Progenitor cell of endocrine pancreas (in vitro differentiated cells): ENCODE measurements at places on chromosomes 7 and 10. TPM values are rescaled to one million over a fixed set of nuclear protein-coding genes. Genes with fewer than 3 reads are reported as not detected.
A peak's percentile ranks its signal among the peaks of the same experiment; 100 is the strongest.

The IGFBP3 gene
- 8.6 and 10.3 TPM in 2 replicates for total RNA-seq

The MYH16 gene
- not detected in 2 replicates for total RNA-seq

The AASS gene
- 70.2 and 76.3 TPM in 2 replicates for total RNA-seq

The DYNC1I1 gene
- total RNA-seq, result 1.6 and 2.6 TPM in 2 replicates

DNA sequence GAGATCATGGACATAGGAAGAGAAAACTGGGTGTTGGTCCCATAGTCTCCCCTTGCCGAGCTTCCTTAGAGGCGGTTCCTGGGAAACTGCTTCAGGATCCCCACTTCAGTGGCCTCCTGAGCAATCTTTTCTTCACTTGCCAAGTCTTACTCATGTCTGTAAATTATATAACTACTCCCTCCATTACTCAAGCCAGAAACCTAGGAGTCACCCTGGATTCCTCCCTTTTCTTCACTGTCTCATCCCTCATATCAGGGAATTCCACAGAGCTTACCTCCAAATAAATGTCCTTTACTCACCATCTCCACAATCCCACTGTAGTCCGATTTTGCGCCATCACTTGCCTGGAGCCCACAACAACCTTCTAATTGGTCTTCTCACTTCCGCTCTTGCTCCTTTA lies 29.1 kb upstream of the TRUB1 start:
- no peak for DNase-seq
- no peak overlapping the region for H3K27ac ChIP-seq
- H3K4me1 ChIP-seq, result peaks cover 27% of the 10 kb centered on the region
- H3K27me3 ChIP-seq, result no peaks in the 10 kb centered on the region

- H3K36me3 ChIP-seq, result peaks cover 4% of the 10 kb centered on the region
- no peak overlapping the region for H3K27ac ChIP-seq
- H3K4me1 ChIP-seq, result peaks cover 3% of the 10 kb centered on the region
- H3K27me3 ChIP-seq, result no peaks in the 10 kb centered on the region
- no peak for DNase-seq
Measured at GRCh38 chr10:20944789-20945502, 47.8 kb upstream of the NEBL start.

DNA sequence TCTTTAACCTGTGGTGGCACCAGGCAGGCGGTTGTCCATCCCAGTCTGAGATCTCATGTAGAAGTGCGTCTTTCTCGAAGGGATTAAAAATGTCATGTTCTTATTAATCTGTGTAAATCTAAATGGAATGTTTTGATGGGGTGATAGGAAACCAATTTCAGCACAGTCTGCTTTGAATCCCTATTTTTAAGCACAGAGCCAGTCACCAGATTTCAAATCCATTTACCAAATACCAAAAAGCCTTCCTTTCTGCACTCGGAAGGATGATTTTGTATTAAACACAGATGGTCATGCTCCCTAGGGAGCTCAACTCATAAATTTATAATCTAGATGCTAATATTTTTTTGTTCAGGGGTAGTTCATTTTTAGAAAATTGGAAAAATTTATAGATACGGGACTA lies 160.6 kb upstream of the AOAH start:
- H3K27me3 ChIP-seq, result no peaks in the 10 kb centered on the region
- H3K27ac ChIP-seq, result no peak overlapping the region
- no peak overlapping the region for H3K4me3 ChIP-seq
- DNase-seq, result no peak
- peaks cover 26% of the 10 kb centered on the region for H3K4me1 ChIP-seq

DNA sequence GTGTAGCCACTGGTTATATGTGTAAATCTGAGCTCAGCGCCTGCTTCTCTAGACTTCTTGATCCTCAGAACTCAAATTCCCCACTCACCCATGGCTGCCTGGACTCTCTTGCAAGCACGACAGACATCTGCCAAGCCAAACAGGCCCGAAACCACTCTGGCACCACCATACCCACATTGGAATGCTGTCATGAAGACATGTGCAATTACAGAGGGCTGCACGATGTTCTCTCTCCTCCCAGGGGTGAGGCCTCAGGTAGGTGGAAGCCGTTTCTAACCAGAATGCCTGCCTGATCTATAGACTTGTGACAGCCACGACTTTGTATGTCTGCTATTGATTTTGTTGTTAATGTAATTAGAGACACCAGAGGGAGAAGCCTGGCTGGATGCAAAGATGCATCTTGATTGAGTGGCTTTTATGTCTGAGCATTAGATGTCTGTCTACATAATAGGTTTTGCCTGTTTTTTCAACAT lies 4.0 kb downstream of the BAMBI start:
- no peak for DNase-seq
- H3K27me3 ChIP-seq, result no peaks in the 10 kb centered on the region
- H3K27ac ChIP-seq, result peak overlapping the region; percentile 67

DNA sequence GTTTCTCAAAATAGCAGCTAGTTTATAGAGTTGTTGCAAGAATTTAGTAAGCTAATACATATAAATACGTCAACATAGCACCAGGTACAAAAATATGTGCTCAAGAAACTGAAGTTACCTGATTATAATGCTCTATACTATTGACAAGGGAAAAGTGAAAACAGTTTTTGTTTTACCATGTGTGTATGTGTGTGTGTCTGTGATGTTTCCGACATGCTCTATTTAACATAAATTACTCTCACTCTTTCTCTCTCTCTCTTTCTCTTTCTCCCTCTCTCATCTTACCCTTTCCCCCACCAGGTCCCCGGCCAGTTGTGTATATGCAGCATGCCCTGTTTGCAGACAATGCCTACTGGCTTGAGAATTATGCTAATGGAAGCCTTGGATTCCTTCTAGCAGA lies 4.3 kb downstream of the LIPN start:
- no peak overlapping the region for H3K4me3 ChIP-seq
- no peak for DNase-seq
- no peak overlapping the region for H3K27ac ChIP-seq
- no peaks in the 10 kb centered on the region for H3K27me3 ChIP-seq
- peaks cover 8% of the 10 kb centered on the region for H3K4me1 ChIP-seq

DNA sequence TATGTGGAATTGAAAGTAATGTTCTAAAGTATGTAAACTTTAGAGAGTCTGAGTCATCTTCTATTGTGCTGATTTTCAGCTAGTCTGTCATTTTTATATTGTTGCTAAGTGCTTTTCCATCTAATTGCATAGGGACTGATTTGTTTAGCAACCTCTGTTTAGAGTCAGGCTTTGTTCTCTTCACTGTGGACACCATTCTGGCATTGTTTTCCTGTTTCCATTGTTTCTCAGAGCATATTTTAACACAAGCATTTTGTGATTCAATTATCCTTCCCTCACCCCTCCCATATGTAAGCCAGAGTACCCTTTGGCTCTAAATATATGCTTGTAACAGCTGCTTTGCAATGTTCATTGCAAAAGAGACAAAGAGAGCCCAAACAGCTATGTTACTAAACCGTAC lies 748.4 kb upstream of the PHF14 start:
- H3K4me1 ChIP-seq, result peaks cover 3% of the 10 kb centered on the region
- no peaks in the 10 kb centered on the region for H3K27me3 ChIP-seq

DNA sequence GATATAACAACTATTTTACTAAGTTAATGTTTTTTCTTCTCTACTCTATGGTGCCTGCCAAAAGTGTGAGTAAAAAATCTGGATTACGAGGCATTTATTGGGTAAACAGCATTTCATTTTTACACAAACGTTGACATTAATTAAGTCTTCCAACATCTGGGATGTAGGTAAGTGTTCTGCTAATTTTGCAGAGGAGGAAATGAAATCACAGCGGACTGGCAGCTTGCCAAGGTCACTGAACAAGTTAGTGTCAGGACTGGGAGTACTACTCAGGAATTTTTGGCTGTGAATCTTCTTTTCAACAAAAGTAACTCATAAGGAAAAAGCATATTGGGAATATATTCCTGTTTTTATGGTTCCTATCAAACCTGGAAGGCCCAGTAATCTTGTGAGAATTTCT lies 612.1 kb upstream of the FZD8 start:
- no peak for DNase-seq
- no peaks in the 10 kb centered on the region for H3K36me3 ChIP-seq
- no peak overlapping the region for H3K4me3 ChIP-seq
- no peaks in the 10 kb centered on the region for H3K27me3 ChIP-seq
- H3K4me1 ChIP-seq, result peaks cover 1% of the 10 kb centered on the region

DNA sequence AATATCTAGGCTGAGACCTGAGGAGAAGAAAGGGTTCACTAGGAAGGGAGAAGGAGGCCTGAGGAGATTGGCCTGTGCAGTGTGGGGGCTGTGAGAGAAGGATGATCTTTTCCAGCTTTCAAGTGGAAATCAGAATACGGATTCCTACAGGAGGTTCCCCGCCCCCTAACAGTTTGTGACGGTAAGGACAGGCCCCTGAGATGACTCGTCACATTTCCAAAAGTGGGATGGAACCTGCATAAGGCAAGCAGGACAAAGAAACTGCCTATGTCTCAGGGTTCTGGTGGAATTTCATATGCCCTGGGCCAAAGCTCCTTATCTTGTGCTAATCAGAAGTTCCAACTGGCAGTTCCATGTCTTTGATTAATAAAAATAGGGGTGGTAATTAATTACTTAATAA lies 275.6 kb downstream of the SNX10 start:
- H3K27ac ChIP-seq, result no peak overlapping the region
- peaks cover 2% of the 10 kb centered on the region for H3K36me3 ChIP-seq
- no peak for DNase-seq
- H3K4me3 ChIP-seq, result no peak overlapping the region
- H3K27me3 ChIP-seq, result no peaks in the 10 kb centered on the region

DNA sequence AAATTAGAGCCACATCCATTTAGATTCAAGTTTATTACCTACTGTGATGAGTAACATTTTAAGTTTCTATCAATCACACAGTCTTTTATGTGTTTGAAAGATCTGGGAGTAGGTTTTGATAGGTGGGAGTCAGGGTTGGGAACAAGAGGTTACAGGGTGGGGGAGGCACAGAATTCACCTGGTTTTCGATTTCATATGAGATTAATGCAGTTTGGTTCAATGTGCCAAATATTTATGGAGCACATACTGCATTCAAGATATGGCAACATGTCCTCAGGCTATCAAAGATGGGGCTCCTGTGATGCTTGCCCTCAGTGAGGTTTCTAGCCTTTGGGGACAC lies 564.1 kb downstream of the SUGCT start:
- H3K36me3 ChIP-seq, result no peaks in the 10 kb centered on the region
- no peak overlapping the region for H3K27ac ChIP-seq
- H3K4me1 ChIP-seq, result no peaks in the 10 kb centered on the region

DNA sequence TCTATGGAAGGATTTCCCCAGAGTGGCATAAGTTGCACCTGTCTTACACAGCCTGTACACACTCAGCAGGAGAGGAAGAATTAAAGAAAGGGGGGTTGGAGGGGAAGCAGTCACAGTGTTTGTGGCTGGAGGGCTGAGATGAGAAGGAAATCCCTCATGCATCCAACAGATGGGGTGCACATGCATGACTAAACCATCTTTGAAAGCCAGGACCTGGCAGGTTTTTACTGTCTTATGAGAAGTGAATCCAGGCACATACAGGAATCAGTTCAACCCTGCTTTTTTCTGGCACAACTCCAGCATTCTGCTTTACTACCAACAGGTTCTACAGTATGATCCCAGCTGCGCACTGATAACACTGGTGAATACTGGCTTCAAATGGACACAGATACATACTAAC lies 107.7 kb downstream of the CACNA2D1 start:
- H3K4me3 ChIP-seq, result no peak overlapping the region
- peaks cover 5% of the 10 kb centered on the region for H3K4me1 ChIP-seq
- no peaks in the 10 kb centered on the region for H3K36me3 ChIP-seq
- H3K27me3 ChIP-seq, result no peaks in the 10 kb centered on the region
- no peak overlapping the region for H3K27ac ChIP-seq
- no peak for DNase-seq

DNA sequence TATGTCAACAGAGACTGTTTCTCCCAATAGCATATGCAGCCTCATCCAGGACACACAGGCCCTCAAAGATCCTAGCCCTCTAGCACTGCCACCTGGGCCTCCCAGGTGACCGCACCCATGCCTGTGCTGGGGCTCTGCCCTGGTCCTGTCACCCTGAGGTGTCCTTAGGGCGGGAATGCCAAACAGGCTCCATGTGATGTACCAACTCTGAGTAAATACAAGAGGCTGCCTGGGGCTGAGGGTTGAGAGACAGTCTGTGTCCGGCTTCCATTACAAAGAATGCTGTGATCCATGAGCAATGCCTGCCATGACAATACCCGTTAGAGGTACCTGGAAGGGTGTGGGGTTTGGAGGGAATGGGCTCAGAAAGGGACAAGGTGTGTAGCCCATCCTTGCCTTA lies 83.0 kb upstream of the KAT6B start:
- H3K27ac ChIP-seq, result no peak overlapping the region
- H3K4me3 ChIP-seq, result no peak overlapping the region
- H3K36me3 ChIP-seq, result no peaks in the 10 kb centered on the region
- no peak for DNase-seq
- H3K4me1 ChIP-seq, result peaks cover 4% of the 10 kb centered on the region

DNA sequence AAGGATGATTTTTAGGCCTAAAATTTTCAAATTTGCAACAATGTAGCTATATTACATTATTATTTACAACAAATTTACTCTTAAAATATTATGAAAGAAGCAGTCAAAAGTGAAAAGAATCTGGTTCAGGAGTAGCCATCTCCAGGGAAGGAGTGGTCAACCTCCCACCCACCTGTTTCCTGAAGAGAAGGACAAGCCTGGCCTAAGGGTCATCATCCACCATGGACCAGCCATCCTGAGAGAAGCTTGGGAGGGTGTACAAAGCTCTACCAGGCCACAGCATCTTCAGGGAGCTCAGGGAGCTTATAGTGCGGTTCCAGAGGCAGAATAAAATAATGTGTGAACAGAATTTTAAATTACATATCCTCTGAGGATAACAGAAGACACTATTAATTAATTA lies 38.1 kb downstream of the COL1A2 start:
- no peaks in the 10 kb centered on the region for H3K27me3 ChIP-seq
- H3K27ac ChIP-seq, result no peak overlapping the region
- H3K4me3 ChIP-seq, result no peak overlapping the region

DNA sequence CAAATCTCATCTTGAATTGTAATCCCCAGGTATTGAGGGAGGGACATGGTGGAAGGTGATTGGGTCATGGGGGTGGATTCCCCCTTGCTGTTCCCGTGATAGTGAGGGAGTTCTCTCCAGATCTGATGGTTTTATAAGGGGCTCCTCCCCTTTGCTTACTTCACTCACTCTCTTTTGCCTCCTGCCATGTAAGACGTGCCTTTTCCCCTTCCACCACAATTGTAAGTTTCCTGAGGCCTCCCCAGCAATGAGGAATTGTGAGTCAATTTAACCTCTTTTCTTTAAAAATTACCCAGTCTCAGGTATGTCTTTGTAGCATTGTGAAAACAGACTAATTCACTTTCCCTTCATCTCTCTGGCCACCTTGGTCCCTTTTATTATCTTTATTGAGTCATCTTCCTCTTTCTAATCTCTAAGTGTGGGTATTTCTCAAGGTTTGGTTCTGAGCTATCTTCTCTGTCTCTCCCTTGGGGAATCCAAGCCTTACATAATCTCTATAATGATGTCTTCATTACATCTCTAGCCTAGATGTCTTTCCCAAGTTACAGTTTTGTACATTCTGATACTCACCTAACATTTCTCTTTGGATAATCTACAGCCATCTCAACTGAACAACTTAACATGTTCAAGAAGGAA lies 99.1 kb upstream of the JCAD start:
- no peak for DNase-seq
- no peak overlapping the region for H3K27ac ChIP-seq
- H3K4me1 ChIP-seq, result peaks cover 3% of the 10 kb centered on the region
- H3K36me3 ChIP-seq, result no peaks in the 10 kb centered on the region
- H3K4me3 ChIP-seq, result no peak overlapping the region

GRCh38 chr10:6841761-6842160 lies 261.7 kb upstream of the PRKCQ start:
- no peak for DNase-seq
- H3K36me3 ChIP-seq, result peaks cover 3% of the 10 kb centered on the region
- H3K27me3 ChIP-seq, result no peaks in the 10 kb centered on the region
- no peak overlapping the region for H3K4me3 ChIP-seq
- no peak overlapping the region for H3K27ac ChIP-seq
